Neural crest cell (in vitro differentiated cells): ENCODE measurements at places on chromosomes 11 and 22. TPM values are rescaled to one million over a fixed set of nuclear protein-coding genes. Genes with fewer than 3 reads are reported as not detected.

DNA sequence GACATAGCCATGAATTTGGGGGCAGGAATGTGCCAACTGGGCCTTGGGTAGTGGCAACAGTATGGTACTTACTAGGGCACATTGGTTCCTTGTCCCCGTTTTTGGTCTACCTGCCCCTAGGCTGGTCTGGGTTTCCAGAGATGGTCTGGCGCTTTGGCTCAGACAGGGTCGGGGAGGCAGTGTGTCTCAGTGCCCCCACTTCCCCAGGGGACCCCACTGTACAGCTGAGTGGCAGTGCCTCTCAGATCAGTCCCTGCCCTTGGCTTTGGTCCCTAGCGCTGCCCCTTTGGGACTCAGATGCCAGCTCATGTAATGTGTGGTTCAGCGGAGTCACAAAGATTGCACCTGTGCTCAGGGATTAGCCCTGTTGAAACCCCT lies 3.3 kb downstream of the RIC8A start:
- DNase-seq: no peak

The LRRC55 gene
- 6.0 and 6.4 TPM in 2 replicates for total RNA-seq

- DNase-seq: no peak
Observed at GRCh38 chr11:17855531-17856290, 121.1 kb downstream of the KCNC1 start.

GRCh38 chr22:37206841-37207821 lies 5.1 kb downstream of the SSTR3 start:
- no peak for DNase-seq

- DNase-seq: no peak
Observed at GRCh38 chr22:27386186-27386585, 415.4 kb downstream of the MN1 start.

The SCUBE2 gene
- 7.5 and 11.0 TPM in 2 replicates for total RNA-seq

DNA sequence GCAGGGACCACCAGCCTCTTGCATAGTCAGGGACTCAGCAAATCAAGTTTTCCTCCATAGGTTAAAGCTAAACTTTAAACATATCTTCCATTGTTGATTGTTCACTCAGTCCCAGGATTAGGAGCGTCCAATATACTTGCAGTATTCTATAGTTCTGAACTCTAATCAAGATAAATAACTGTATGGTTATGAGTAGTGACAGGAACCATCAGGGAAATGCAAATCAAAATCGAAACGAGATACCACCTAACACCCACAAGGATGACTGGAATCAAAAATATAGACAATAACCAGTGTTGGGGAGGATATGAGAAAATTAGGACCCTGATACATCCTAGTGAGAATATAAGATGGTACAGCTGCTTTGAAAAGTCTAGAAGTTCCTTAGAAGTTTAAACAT lies 190.0 kb downstream of the ETS1 start:
- DNase-seq: no peak

DNA sequence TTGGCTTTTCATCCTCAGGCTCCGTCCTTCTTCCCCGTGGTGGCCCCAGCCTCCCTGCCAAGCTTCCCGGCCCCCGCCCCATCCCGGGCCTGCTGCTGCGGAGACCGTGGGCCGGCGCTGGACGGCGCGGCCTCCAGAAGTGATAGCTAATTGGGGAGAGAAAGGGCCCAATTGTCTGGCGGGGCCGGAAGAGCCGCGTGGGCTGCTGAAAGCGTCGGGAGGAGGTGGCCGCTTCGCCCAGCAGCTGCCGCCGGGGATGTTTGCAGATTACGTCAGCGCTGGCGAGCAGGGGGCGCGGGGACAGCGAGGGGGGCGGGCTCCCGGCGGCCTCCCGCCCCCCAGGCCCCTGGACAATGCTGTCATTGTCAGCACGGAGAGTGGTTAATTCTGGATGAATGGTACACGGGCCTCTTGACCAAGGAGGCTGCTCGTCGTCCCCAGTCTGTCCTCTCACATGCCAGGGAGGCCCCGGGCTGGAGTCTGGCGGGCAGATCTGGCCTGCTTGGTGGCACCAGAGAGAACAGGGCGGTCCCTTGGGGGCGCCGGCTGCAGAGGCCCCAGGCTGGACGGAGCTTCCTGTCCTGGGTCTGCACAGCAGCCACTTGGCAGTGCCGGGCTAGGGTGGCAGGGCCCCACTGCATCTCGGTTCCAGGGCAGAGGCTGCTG lies 1.6 kb downstream of the SMIM38 start:
- peak; percentile 77 for DNase-seq

GRCh38 chr11:27904358-27905055 lies 203.4 kb downstream of the KIF18A start:
- DNase-seq: no peak

The HTR3B gene
- 0.26 and 0.52 TPM in 2 replicates for total RNA-seq

- no peak for DNase-seq
Observed at GRCh38 chr22:30167296-30167695, 79.3 kb downstream of the LIF start.

The LRRC56 gene
- total RNA-seq: 2.1 and 2.4 TPM in 2 replicates

- no peak for DNase-seq
Observed at GRCh38 chr11:129090056-129090455, 102.1 kb downstream of the ARHGAP32 start.

The VSIG10L2 gene
- total RNA-seq: not detected in 2 replicates

DNA sequence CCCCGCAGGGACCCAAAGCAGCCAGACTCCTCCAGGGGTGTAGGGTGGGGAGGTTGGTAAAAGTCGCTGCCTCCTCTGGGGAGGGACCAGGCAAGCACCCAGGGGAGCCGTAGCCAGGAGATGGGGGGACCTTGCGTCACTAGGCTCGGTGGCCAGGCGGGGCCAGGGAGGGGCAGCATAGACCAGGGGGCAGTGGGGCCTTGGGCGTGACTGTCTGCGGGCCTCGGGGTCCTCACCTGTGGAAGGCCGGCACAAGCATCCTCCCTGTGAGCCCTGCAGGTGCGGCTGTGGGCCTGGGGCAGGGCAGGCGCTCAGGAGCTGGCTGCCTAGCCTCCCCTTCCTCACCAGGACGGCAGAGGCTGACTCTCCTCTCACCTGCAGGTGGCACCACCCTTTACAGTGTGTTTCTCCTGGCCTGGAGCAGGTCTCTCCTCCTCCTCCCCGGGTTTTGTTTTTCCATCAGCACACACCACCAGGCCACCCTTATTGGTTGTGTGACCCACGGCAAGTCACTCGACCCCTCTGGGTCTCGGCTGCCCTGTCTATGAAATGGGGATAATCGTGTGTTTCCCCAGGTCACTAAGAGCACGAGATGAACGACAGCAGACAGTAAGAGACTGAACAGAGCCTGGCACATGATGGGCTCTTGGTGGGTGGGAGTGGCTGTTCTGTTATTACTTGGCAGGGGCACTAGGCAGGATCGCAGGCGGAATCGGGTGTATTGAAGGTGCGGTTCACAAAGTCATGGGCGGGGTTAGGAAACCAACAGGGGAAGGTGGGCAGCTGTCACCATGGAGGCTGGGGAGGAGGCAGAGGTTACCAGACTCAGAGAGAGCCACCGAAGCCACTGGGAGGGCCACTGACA lies 52.7 kb downstream of the FLRT1 start:
- no peak for DNase-seq

DNA sequence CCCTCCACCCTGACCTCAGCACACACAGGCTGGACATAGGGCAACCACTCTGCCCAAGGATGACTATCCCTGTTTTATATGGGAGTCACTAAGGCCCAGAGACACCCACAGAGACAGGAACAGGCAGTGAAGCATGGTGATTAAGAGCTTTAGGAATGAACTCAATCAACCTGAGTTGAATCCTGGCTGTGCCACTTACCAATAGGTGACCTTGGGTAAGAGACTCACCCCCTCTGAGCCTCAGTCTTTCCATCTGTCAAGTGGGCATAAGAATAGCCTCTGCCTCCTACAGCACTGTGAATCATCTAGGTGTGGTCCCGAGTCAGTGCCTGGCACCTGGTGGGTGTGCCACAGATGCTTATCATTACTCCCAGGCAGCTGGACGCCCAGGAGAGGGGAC lies 6.8 kb downstream of the CRYBB1 start:
- DNase-seq: no peak

- no peak for DNase-seq
Observed at GRCh38 chr11:96026310-96026709, 102.4 kb upstream of the MTMR2 start.

The TMEM132A gene
- 195 and 216 TPM in 2 replicates for total RNA-seq
